Naive thymus-derived CD8-positive, alpha-beta T cell (primary cell): ENCODE measurements at places on chromosomes 7 and 10.

DNA sequence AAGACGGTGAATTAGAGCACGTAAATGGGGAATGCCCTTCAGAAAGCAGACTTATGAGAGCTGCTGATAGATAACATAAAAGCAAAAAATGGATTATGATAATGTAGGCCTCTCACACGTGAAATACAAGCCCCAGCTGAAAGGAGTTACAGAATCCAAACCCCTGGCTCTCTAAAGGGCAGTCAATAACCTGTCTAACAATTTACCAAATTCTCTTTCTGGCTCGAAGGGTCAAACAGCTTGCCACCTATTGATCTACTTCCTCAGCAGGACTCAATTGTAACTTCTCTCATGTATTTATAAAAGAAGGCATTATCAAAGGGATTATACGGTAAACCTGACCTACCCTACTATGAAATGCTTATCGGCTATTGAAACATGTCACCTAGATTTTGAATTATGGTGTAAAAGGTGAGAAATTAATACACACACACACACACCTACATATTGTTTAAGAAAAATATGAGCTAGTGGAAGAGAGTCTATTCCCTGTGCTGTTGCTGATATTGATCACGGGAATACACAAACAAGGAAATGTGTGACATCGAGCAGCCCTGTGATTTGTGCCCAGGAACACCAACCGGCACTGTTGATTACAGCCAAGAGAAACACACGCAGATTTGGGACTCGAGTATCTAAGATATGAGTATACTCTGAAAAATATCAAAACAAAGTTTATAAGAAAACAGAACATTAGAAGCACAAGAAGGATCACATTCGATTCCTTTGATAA, 135.6 kb upstream of the NEBL start:
- DNase-seq = no peak

- DNase-seq = peak; percentile 80
These were observed 18.5 kb upstream of the ANTXRL start for GRCh38 chr10:46268076-46268881.

DNA sequence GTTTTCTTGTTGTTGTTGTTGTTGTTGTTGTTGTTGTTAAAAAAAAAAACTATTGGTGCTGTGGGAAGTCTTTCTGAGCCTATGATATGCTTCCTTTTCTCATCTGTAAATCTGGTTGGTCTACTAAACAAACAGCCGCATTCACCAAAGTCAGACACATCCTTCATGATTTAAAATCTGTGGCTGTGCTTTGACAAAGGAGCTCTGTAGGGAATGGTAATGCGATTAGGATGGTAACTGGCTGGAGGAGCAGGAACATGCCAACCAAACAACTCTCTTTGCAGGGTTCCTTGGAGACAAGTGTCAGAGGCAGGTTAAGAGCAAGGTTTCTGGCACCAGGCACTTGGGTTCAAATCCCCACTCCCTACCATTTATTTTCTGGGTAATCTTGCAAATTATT, 14.9 kb upstream of the SP4 start:
- DNase-seq = no peak

GRCh38 chr10:785089-785860, 95.8 kb upstream of the DIP2C start:
- DNase-seq = no peak

GRCh38 chr7:157719705-157720655, 383.2 kb downstream of the DNAJB6 start:
- DNase-seq = no peak

- DNase-seq = no peak
These were observed 120.3 kb downstream of the WNT2 start for GRCh38 chr7:117202511-117202910.

DNA sequence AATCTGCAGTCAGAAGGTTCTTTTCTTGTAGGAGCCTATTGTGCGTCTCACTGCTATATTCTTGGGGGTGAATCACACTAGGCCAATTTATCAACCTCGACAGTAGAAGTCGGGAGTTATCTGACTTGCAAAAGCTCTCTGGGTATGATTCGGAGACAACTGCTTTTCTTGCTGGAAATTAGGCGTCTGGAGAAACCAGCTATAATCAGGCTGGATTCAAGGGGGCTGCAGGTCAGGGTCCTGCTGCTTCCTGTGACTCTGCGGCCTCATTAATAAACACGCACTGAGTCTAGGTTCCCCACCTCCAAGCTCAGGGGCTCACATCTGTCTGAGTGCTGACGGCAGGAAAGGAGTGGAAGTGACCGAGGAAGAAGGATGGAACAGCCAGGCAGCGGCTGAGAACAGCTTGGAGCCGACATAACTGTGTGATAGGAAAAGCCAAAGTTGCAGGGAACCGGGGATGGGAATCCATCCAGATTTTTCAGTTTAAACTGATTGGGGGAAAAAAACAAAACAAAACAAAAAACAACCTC, 184.6 kb downstream of the FANK1 start:
- no peak for DNase-seq

GRCh38 chr10:27646604-27647175, 98.9 kb downstream of the MKX start:
- no peak for DNase-seq

DNA sequence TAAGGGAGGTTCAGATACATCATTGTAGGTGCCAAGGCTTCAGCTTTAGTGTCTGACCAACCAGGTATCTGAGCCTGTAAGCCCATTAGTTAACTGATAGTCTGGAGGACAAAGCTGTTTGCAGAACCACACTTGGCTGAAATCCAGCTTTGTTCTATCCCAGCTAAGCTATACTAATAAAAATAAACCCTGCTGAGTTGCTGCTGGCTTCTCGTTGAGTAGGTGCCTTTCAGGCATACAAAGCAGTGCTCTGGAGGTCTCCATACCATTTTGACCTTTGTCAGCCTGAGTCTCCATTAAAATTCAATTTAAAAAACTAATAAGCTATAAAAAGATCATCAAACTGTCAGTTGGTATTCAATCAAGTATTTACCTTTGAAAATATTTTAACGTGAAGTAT, 22.0 kb downstream of the CDCA7L start:
- no peak for DNase-seq

- no peak for DNase-seq
These were observed 175.7 kb downstream of the SEMA3D start for GRCh38 chr7:85011127-85011526.

DNA sequence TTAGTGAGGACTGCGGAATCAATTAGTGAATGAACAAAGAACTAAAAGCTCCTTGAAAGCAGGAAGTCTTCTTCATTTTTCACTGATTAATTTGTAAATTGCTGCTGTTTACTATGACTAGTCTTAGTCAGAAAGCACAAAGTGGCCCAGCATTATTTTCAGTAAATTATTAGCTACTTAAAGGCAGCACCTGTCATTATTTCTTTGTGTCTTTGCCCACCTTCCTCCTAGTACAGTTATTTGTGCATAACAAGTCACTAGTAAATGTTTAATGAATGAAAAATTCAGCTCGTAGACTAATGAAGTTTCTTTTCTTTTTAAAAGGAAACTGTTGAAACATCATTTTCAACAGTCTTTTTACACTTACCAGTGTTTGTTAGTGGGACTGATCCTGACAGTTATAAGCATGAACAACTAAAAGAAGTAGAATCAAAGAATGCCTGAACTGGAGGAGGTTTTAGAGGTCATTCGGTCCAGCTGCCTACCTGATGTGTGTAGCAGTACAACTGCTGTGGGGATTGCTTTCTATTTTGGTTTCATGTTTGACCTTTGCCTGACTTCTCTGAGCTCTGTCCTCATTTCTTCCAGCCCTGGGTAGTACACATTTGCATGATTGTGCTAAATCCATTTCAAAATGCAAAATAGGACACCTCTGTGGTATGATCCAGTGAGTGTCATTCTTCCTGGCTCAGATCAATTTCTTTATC, 140.0 kb upstream of the PHYHIPL start:
- no peak for DNase-seq

GRCh38 chr10:49619613-49620012, 5.8 kb downstream of the CHAT start:
- no peak for DNase-seq
